ENCODE measurements at places on chromosomes 3 and 15. TPM values are rescaled to one million over a fixed set of nuclear protein-coding genes. Genes with fewer than 3 reads are reported as not detected.

DNA sequence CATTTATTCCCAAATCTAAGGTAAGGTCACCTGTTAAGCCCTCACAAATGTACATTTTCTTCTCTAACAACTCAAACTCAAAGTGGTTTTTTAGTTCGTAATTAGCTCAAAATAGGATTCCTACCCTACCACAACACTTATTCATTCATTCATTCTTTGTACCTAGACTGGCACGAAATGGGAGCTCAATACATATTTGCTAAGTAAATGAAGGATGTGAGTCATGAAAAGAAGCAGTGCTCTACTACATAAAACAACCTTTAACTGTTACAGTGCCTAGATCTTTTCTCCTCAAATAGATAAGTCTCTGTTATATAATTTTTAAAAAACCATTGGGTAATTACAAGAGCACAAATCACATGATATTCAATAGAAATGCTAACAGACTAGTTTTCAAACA, 13.1 kb downstream of the RSL24D1 start:
- no peak overlapping the region for H3K27ac ChIP-seq
- H3K36me3 ChIP-seq, result peaks cover 84% of the 10 kb centered on the region
- no peak for DNase-seq
- H3K27me3 ChIP-seq, result no peaks in the 10 kb centered on the region

Gene MYEF2
- 1.3 TPM for total RNA-seq

Gene SPSB4
- total RNA-seq, result 0.40 TPM

DNA sequence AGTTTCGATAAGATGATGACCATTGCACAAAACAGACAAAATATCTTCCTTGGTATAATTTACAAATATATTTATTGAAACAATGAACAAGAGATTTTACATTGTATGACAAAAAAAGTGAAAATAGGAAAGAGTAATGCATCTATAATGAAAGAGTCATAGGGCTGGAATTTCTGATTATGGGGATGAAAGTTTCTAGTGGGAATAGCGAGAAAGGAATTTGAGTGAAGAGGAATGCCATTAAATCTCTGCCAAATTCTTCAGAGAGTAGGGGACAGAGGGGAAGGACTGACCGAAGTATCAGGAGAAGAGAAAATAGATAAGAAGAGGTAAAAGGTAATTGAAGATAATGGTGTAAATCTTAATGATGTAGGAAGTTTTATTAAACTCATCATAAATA, 125.4 kb downstream of the VGLL3 start:
- H3K4me1 ChIP-seq, result no peaks in the 10 kb centered on the region
- H3K27me3 ChIP-seq, result no peaks in the 10 kb centered on the region
- no peaks in the 10 kb centered on the region for H3K36me3 ChIP-seq
- no peak overlapping the region for H3K4me3 ChIP-seq
- no peak overlapping the region for H3K27ac ChIP-seq

Gene PLA2G4F
- 3.7 TPM for total RNA-seq

- H3K27me3 ChIP-seq, result no peaks in the 10 kb centered on the region
- H3K4me1 ChIP-seq, result peaks cover 20% of the 10 kb centered on the region
- H3K27ac ChIP-seq, result no peak overlapping the region
- H3K4me3 ChIP-seq, result no peak overlapping the region
These were observed 11.8 kb downstream of the FBXL22 start for GRCh38 chr15:63608989-63609388.

Gene ZNF80
- not detected for total RNA-seq

GRCh38 chr15:56165234-56165633, 78.4 kb downstream of the RFX7 start:
- no peak for DNase-seq
- peaks cover 23% of the 10 kb centered on the region for H3K4me1 ChIP-seq
- H3K36me3 ChIP-seq, result no peaks in the 10 kb centered on the region
- H3K27me3 ChIP-seq, result no peaks in the 10 kb centered on the region
- no peak overlapping the region for H3K27ac ChIP-seq

DNA sequence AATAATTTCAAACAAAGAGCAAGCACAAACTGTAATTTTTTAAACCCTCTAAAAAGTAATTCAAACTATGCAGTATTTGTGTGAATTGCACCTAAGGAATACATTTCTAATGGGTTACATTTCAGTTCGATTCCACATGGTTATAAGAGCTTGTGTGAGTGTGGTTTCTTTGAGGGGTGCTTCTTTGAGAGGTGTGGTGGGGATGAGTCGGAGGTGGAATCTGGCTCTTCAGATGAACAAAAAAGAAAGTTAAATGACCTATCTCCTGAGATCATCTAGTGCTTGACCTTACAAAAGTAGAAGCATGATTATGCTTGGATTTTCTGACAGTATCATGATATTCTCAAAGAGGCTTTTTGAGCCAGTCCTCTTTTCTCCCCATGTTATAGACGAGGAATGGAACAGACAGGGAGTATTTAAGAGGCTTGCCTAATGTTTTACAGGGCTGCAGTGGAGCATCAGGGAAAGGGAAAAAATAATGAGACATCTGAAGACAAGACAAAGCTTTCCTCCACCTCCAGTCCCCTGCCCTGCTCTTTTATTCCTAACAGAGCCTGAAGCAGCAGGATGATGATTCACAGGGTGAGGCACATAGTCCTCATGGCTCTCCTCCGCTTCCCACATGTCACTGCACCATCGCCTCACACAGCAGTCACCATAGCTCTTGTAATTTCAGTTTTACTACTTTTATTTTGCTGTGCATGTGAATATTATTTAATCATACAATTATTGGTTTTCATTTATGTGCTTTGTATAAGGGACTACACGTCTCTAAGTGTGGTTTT, 82.0 kb downstream of the LYSMD4 start:
- no peak overlapping the region for H3K27ac ChIP-seq
- H3K4me3 ChIP-seq, result no peak overlapping the region
- no peak for DNase-seq
- peaks cover 9% of the 10 kb centered on the region for H3K36me3 ChIP-seq

DNA sequence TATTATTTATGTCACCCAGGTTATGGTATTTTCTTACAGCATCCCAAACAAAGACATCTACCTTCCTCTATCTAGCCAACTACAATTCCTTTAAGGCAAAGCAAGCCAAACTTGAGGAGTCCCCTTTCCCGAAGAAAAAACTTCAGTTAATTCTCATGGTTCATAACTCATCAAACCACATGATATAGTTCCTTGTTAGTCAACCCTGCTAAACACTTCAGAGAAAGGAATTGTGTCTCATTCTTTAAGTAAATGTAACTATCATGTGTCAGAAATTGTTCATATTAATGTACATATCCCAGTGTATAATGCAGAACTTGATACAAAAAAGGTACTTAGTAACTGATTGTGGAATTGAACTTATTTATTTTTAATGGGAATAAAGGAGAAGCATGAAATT, 44.4 kb downstream of the ST3GAL6 start:
- no peak overlapping the region for H3K27ac ChIP-seq
- no peak for DNase-seq
- no peak overlapping the region for H3K4me3 ChIP-seq
- H3K4me1 ChIP-seq, result no peaks in the 10 kb centered on the region

GRCh38 chr3:41265823-41266273, 66.5 kb downstream of the CTNNB1 start:
- no peak overlapping the region for H3K27ac ChIP-seq
- no peaks in the 10 kb centered on the region for H3K27me3 ChIP-seq
- no peaks in the 10 kb centered on the region for H3K4me1 ChIP-seq
- no peak for DNase-seq
- H3K4me3 ChIP-seq, result no peak overlapping the region

DNA sequence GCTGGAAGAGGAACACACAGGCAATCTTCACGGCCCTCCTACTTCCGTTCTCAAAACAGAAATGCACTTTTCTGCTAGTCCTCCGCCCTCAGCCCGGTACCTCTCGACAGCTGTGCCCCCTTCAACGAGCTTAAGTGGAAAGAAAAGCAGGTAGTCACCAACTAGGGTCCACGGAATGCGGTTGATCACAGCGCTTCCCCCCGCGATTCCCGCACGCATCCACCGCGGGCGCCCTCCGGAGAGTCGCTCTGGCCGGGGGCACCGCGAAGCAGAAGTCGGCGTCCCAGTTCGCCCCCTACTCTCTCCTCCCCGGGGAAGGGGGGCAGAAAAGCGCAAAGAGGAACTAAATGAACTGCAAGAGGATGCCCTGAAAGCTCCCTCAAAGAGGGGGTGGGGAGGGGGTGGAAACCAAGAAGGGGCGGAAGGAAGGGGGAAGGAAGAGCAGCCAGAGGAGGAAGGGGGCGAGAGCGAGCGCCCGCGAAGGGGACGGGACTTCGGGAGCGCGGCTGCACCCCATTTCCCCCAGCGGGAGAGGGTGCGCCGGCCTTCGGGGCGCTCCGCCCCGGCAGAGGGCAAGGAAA, 738 bp downstream of the ACAP2 start:
- peak overlapping the region; percentile 98 for H3K4me3 ChIP-seq
- peak overlapping the region; percentile 97 for H3K27ac ChIP-seq
- no peaks in the 10 kb centered on the region for H3K27me3 ChIP-seq
- peak; percentile 73 for DNase-seq
- H3K36me3 ChIP-seq, result no peaks in the 10 kb centered on the region
- peaks cover 18% of the 10 kb centered on the region for H3K4me1 ChIP-seq

Gene CNTN6
- total RNA-seq, result 0.10 TPM
